ENCODE measurements at places on chromosomes 16 and 17. TPM values are rescaled to one million over a fixed set of nuclear protein-coding genes. Genes with fewer than 3 reads are reported as not detected.

GRCh38 chr17:43645450-43645764 is 16.3 kb downstream of the MEOX1 start:
- no peak for DNase-seq

DNA sequence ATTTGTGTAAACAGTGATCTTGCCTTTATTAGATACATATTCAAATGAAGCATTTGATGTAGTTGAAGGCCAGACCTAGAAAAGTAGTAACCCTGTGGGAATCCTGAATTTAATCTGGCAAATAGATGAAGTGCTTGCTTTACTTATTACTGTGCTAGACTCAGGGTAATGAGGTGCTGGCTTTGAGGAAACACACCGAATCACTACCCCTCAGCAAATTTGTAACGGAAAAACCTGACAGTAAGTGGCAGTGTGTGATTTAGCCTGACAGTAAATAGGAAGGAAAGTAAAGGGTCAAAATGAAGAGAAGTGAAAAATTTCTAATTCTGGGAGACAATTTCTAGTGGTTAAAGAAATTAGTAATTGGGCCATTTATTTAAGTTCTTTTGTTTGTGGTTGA is 90.2 kb downstream of the MAP2K4 start:
- no peak for DNase-seq

GRCh38 chr17:52482271-52482670 is 323.8 kb upstream of the CA10 start:
- no peak for DNase-seq

DNA sequence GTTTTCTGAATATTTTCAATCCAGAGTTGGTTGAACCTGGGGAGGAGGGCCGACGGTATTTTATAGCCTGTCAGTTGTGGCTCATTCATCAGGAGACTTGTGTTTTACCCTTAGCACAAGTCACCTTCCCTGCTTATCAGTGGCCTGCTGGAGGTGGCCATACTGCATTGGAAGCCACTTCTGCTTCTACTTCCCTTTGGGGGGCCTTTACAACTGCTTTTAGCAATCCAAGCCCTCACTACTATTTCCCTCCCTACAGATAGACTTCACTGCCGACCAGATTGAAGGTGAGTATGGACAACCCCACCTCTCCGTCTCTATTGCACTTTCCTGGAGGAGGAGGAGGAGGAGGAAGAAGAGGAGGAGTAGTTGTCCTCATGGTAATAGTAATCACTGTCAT is 4.4 kb downstream of the MYL4 start:
- DNase-seq, result no peak

DNA sequence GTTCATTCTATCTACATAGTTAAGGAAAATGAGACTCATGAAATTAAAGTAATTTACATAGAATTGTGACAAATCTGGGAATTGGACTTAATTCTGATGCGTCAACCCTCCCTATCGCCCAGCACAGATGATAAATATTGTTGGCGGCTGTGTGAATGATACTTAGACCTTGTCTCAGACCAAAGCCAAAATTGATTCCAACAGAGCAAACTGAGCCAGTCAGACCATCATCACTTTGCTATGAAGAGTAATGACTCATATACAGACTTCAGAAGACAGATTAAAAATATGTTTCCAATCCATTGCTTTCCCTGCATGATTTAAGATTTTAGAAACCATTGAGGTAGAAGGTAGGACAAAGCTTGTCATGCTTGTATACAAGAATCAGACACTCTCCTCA is 1156.7 kb upstream of the CDH8 start:
- no peak for DNase-seq

The TMEM220 gene
- polyA plus RNA-seq, result 12.2 TPM

Data from BJ (cell line).